Right ventricle myocardium inferior (tissue), 1 donor: ENCODE measurements at places on chromosomes 2 and 18. TPM values are rescaled to one million over a fixed set of nuclear protein-coding genes. Genes with fewer than 3 reads are reported as not detected.
A peak's percentile ranks its signal among the peaks of the same experiment; 100 is the strongest.

DNA sequence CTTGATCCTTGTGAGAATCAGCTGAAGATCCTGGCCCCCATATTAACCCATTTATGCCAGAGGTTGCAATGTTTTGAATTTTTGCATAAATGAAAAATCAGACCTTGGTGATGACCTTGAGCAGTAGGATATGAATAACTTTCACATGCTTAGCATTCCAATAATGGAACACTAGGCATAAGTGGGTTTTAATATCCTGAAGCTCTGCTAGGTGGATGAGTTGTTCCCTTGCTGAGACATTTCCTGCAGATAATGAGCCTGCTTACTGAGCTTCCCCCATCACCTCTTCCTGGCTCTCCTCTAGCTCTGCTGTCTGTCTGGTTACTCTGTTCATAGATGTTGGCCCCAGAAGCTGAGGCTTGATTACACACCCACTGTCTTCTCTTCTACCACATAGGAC is 25.5 kb upstream of the SEC11C start:
- DNase-seq, result no peak

- DNase-seq, result no peak
Observed at GRCh38 chr2:128660836-128661235, 342.2 kb upstream of the HS6ST1 start.

Gene TEX44
- not detected for total RNA-seq

Gene RSAD2
- 3.3 TPM for total RNA-seq

DNA sequence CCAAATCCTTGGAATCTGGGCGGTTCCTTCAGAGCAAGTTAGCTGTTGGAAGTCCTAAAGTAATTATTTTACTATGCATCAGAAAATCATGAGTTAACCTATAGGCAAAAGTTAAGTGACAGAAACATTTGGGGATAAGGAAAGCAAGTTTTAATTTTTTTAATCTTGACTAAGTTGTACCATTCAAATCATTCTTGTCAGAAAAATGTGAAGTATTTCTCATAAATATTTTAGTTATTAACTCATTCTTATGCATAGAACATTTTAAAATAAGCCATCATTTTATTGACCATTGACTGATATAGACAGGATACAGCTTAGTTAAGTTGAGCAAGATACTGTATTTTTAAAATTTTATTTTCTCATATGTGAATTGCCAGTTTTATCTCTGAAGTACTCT is 98.2 kb upstream of the FOSL2 start:
- no peak for DNase-seq

GRCh38 chr2:134014196-134014960 is 239.5 kb upstream of the MGAT5 start:
- DNase-seq, result no peak

Gene PLGLB2
- total RNA-seq, result 2.0 TPM

Gene RAB6D
- total RNA-seq, result not detected

Gene RGPD6
- 5.0 TPM for total RNA-seq

GRCh38 chr18:46097801-46098615 is at the start of gene ATP5F1A:
Gene ATP5F1A (minus strand): TSS chr18:46098296. CDS start chr18:46098231, 65 bp downstream.
- DNase-seq, result peak; percentile 94

DNA sequence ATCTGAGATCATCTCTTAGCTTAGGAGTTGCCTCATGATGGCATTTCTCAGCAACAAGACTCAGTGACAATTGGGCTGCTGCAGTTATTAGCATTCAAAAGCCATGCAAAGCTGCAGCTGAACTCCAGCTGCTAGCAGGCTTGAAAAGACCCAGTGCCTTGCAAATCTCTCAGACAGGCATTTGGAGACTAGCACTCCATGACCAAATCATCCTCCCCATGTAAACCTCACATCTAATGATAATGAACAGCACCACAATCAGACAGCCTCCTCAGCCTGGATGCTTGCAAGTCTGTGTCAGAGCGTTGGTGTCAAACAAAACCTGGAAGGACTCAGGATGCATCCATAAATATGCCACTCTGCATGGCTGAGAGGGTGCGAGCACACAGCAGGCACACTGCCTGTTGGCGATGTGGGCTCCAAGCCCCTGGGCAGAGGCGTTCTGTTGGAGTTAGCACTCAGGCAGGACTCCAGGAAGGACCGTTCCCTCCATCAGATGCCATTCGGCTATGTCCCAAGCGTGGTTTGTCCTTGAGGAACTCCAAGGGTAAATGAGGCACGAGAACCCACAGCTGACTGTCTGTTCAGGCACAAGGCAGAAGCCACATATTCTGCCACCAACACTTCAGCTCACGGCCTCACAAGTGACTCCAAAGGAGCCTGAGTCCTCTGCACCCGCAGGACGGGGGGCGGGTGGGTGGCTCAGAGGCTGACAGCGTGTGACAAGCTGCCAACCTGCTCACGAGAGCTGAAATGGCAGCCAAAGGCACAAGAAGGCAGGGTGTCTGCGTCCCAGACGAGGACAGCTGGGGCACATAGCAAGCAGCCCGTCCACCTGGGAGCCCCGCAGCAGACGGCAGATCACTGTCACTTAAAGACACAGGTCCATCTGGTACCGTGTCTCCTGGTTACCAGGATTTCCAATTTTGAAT is 183.8 kb downstream of the MYT1L start:
- no peak for DNase-seq

GRCh38 chr2:37570773-37571586 is 100.5 kb downstream of the CDC42EP3 start:
- no peak for DNase-seq

- DNase-seq, result no peak
Observed at GRCh38 chr2:197310987-197311420, 424 bp upstream of the ANKRD44 start.

DNA sequence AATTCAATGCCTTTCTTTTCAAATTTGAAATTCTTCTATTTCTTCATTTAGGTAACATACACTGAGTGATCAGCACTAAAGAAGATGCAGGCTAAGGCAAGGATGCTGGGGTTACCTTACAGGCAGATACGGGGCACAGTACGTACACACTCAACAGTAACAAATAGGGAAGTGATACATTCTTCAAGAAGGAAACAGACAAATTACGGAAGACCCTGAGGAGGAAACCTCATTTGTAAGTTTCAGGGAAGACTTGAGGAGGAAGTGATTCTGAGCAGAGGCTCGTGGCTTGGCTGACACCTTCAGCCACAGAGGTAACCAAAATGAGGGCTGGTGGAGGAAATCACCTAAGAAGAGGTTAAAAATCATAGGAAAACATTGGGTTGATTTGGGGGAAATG is 1108.3 kb upstream of the KLHL29 start:
- no peak for DNase-seq

GRCh38 chr2:70632966-70633365 is 79.3 kb upstream of the TGFA start:
- DNase-seq, result no peak
